ENCODE measurements at places on chromosomes 3 and 15.

DNA sequence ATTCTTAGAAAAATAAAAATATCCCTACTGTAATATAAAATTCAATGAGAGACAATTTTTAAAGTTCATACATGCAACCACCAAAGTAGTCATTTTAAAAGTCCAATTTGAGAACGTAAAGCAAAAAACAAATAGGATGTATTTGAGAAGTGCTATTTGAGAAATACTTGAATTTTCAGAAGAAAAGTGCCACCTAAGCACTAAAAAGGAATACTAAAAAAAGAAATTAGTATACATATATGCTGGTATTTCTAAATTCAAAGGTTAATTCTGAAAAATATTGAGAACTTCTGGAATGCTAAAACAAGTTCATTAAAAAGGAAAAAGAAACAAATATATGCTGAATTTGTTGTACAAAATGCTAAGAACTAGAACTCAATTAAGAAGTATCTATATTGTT lies 29.2 kb upstream of the ARRDC4 start:
- DNase-seq: no peak

DNA sequence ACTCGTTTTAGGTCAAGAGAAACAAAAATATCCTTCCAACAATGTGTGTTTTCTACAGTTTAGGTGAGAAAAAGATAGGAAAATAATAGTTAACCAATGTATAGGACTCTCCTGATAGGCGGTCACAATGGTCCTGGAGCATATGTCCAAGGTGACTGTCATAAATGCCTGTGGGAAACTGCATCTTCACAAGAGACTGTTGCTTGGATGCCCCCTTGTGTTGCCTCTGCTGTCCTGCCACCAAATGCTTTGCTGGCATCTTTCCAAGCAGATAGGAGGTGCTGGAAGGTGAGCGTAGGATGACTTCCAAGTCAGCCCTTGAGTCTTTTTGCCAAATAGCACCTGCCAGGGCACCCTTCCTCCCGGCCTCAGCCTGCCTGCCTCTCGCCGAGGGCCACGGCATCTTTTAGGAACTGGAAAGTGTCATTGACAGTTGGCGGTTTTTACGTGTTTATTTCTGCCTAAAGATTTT lies 24.1 kb upstream of the SACM1L start:
- DNase-seq: no peak

GRCh38 chr15:67195305-67195704 lies 59.2 kb downstream of the AAGAB start:
- DNase-seq: no peak

DNA sequence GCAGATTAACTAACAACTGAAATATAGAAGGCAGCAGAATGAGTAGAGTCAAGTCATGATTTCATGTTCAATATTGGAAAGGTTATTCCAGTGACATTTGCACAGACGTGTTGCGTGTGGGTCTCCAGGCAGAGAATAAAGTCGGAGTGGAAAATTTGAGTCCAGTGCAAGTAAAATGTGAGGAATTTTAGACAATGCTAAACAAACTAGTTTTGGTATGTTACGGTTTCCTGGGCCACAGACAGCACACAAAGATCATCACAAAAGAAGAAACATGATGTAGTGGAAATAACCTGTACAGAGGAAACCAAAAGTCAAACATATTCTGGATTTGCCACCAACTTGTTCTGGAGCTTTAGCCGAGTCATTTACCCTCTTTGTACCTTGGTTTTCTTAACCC lies 367 bp downstream of the OR4F6 start:
- DNase-seq: no peak

- DNase-seq: no peak
Observed at GRCh38 chr3:120798346-120798745, 55.8 kb downstream of the GTF2E1 start.
